Stimulated activated naive CD8-positive, alpha-beta T cell treated with anti-CD3 and anti-CD28 coated beads, Interleukin-15, amount 100 ng/mL, for 72 hours (primary cell): ENCODE measurements at places on chromosomes 6 and 20.
A peak's percentile ranks its signal among the peaks of the same experiment; 100 is the strongest.

DNA sequence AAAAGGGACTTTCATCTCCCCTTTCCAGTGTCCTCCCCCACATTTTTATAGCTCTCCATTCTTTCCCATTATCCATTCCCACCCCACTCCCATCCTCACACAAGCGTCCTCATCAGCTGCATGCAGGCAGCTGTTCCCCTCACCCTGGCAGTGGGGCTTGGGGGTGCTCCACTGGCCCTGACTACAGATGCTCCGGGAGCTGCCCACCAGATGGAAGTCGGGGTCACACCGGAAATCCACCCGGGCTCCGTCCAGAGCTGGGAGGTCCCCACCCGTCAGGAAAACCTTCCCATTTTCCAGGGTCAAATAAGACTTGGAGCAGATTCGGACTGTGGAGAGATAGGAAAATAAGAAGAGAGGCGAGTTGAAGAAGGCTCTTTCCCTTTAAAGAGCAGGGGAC, 2.7 kb downstream of the GABBR1 start:
- DNase-seq, result no peak

DNA sequence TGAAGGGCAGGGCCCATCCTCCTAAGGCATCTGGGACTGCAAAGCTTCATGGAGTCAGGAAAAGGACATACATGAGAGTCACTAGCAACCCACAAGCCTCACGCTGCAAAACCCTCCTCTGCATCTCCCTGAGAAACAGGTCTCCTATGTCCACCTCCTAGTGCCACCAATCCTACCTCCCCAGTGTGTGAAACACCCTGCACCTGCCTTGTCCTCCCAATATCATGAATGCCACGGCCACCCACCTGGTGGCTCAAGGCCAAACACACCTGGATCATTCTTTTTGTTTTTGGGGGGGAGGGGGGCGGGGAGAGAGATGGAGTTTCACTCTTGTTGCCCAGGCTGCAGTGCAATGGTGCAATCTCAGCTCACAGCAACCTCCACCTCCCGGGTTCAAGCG, 90.5 kb downstream of the ZMYND8 start:
- no peak for DNase-seq

DNA sequence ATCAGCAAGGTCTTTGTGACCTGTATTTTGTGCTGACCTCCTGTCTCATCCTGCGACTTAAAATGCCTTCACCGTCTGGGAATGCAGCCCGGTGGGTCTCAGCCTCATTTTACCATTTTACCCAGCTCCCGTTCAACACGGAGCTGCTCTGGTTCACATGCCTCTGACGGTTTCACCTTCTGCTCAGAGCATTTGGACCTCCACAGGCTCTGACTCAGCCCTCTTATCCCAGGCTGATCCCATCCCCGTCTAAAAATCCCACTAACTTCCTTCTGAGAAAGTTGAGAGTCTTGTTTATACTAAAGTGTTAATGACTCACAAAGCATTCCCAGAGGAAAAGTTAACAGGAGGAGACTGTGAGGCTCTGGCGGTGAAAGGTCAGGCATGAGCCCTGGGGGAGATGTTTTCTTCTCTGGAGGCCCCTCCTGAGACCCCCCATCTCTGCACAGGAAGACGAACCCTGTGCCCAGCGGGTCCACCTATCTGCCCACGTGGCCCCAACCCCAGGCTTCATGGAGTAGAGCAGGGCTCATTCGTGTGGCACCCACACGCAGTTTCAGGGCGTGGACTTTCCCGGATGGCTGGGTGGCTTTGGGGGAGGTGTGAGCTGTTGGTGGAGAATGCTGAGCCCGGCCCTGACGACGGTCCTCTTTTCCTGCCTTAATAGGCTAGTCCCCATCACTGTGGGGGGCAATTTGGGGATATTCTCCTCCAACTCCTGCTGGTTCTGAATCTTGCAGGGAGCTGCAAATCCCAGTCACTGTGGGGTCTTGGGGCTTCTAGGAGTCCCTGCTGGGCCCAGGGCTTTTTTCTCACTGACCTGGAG, 3.3 kb upstream of the BIRC7 start:
- no peak for DNase-seq

GRCh38 chr6:161636882-161637430, 363.1 kb upstream of the AGPAT4 start:
- DNase-seq, result no peak

- no peak for DNase-seq
These were observed 131.2 kb downstream of the DNAH8 start for GRCh38 chr6:38846361-38846760.

DNA sequence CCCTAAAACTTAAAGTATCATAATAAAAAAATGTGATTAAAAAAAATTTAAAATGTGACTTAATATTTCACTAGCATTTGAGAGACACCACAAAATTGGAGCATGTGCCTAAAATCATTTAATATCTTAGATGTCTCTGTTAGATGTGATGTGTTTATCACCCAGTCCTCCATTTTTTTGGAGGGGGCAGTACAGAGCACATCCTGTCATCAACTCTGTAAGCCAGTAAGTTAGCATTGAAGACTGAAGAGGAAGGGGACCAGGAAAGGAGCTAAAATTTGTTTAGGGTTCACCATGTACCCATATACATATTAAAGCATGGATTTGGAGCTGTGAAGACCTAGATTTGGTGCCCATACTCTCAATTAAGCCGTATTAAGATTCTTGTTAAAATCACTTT, 30.7 kb upstream of the ADIG start:
- DNase-seq, result no peak

GRCh38 chr20:45359406-45360148, 3.4 kb upstream of the SYS1 start:
- no peak for DNase-seq

DNA sequence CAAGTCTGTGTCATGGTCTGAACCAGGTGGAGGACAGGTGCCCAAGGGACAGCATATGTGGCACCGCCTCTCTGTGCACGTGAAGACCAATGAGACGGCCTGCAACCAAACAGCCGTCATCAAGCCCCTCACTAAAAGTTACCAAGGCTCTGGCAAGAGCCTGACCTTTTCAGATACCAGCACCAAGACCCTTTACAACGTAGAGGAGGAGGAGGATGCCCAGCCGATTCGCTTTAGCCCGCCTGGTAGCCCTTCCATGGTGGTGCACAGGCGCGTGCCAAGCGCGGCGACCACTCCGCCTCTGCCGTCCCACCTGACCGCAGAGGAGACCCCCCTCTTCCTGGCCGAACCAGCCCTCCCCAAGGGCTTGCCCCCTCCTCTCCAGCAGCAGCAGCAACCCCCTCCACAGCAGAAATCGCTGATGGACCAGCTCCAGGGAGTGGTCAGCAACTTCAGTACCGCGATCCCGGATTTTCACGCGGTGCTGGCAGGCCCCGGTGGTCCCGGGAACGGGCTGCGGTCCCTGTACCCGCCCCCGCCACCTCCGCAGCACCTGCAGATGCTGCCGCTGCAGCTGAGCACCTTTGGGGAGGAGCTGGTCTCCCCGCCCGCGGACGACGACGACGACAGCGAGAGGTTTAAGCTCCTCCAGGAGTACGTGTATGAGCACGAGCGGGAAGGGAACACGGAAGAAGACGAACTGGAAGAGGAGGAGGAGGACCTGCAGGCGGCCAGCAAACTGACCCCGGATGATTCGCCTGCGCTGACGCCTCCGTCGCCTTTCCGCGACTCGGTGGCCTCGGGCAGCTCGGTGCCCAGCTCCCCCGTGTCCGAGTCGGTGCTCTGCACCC, 109.5 kb upstream of the RAB32 start:
- no peak for DNase-seq

DNA sequence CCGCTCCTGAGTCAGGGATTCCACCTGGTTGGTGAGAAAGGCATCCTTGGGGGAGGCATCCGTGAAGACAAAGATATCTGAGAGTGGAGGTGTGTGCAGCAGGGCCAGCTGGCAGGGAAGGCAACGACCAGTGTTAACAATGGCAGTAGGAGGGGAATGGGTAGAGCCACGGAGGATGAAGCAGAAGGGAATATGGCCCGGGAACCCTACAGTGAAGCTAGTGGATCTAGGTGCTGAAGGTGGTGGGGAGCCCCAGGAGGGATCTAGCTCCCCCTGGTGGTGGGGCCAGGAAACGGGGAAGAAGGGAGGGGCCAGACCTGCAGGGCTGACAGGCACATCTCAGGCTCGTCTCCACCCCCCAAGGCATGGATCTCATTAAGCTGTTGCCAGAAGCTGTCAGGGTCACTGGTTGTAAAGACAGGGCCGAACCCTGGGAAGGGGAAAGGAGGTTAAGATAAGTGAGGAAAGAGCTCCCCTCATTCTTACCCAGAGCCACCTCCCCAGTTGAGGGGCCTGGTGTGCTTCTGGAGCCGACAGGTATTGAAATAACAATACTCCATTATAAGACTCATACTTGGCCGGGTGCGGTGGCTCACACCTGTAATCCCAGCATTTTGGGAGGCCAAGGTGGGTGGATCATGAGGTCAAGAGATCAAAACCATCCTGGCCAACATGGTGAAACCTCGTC, 7.3 kb downstream of the VWA7 start:
- DNase-seq, result peak; percentile 82

DNA sequence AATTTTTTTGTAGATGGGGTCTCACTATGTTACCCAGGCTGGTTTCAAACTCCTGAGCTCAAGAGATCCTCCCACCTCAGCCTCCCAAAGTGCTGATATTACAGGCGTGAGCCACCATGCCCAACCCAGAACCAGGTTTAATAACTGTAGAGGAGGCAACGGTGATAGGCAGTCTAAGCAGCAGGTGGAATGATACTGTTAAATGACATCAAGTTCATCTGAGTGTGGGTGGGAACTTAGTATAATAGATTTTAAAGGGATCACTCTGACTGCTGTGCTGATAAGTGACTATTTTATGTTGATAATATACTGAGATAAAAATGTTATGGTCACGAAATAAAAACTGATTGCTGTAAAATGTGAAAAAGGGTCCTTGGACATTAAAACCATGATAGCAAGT, 31.1 kb downstream of the PCNA start:
- no peak for DNase-seq

GRCh38 chr20:2903686-2904085, 30.4 kb downstream of the PTPRA start:
- DNase-seq, result no peak

- no peak for DNase-seq
These were observed 251.5 kb downstream of the HIVEP2 start for GRCh38 chr6:142693441-142693840.

- DNase-seq, result no peak
These were observed 427.3 kb upstream of the GJE1 start for GRCh38 chr6:141705431-141705830.
